Activated CD4-positive, alpha-beta T cell treated with anti-CD3 and anti-CD28 coated beads, Interleukin-2, amount 50 U/mL, for 16 hours (primary cell): ENCODE measurements at places on chromosomes 12 and 14.

GRCh38 chr12:106248312-106248845 lies 559 bp upstream of the CKAP4 start:
- no peak for DNase-seq

DNA sequence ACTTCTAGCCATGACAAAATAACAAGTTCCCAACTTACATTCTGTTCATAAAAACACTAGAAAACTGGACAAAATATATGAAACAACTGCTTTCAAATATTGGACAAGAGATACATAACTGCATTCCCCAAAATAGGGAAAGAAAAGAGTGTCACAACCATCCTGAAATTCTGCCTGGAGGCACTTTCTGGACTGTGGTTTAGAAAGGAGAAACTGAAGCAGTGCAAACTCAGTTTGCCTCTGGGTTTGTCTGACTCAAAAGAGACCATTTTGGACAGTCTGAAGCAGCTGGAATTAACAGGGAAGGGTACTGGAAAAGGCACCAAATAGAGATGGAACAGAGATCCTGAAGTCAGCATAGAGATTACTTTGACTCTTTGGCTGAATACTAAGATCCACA lies 11.3 kb upstream of the SYT1 start:
- DNase-seq = no peak

- DNase-seq = no peak
These were observed 319.9 kb downstream of the EGLN3 start for GRCh38 chr14:33631021-33631420.

- DNase-seq = no peak
These were observed 535.3 kb upstream of the TMEM132C start for GRCh38 chr12:127731657-127732056.

DNA sequence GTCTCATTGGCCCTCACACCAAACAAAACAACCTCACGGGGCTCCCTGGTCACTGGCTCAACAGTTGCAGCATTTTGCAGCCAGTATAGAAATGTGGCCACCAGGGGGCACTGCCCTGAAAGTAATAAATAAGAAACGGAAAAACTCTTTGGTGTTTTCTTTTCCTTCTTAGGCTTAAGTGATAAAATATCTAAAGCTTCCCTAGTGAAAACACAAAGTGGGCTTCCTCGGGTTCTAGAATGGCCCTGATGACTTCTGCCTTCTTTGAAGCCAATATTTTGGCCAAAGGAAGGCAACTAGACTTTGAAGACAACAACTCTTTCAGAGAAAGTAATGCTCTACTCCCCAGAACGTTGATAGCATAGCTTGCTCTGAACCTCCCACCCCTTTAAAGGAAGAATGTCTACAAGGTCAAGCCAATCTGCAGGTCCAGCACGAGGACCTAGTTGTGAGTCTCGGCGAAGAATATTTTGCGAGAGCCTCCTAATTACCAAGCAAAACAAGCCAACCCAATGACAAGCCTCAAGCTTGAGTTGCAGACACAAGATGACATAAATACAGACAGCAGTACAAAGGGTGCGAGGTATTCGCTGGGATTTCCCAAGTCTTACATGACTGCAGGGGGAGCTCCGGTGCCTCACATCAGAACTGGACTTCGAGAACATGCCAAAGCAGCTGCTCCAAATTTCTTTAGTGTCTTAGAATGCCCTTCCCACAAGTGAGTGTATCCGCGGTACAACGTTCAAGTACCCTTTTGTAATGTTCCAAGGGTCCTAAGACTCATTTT lies 2.6 kb downstream of the ITPK1 start:
- DNase-seq = peak; percentile 74
